Stimulated activated CD4-positive, alpha-beta T cell treated with anti-CD3 and anti-CD28 coated beads, Interleukin-12 subunit alpha, Interleukin-12 subunit beta, amount 100 ng/mL, for 4 hours (primary cell): ENCODE measurements at places on chromosomes 1 and 21.

DNA sequence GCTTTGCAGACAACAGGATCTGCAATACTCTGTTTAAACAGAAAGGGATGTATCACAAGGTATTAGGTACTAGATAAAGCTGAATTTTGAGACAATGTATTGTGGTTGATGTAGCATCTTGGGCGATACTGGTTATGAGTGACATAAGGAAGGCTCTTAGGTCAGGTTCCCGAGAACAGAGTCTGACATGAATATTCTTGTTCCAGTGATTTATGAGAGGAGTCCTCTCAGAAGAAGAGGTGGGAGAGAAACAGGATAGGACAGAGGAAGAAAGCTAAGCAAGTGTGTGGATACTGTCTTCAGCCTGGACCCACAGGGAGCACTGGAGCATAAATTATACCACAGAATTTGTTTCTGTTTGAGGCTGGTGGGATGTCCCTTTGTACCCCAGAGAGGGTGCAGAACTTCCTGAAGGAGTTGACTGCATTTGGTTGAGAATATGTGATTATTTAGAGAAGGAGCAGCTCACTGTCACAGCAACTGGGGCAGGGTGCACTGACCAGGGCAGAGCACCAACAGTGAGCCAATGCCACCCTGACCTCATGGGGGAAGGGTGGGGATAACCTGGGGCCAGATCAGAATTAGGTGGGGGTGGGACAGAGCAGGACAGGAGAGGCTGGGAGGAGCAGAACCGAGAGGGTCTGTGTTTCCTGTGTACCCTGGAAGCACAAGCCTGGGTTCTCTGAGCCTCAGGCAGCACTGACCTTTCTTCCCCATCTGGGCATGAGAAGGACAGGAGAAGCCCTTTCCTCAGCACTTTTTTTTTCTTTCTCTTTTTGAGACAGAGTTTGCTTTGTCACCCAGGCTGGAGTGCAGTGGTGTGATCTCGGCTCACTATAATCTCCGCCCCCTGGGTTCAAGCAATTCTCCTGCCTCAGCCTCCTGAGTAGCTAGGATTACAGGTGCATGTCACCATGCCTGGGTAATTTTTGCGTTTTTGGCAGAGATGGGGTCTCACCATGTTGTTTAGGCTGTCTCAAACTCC lies 36.3 kb upstream of the SLC6A9 start:
- DNase-seq: no peak

GRCh38 chr1:58412071-58412580 lies 134.4 kb downstream of the OMA1 start:
- no peak for DNase-seq

- peak; percentile 78 for DNase-seq
These were observed 14.2 kb downstream of the CAPN2 start for GRCh38 chr1:223726380-223727001.

- DNase-seq: no peak
These were observed 427.2 kb upstream of the VAMP3 start for GRCh38 chr1:7343882-7344281.

DNA sequence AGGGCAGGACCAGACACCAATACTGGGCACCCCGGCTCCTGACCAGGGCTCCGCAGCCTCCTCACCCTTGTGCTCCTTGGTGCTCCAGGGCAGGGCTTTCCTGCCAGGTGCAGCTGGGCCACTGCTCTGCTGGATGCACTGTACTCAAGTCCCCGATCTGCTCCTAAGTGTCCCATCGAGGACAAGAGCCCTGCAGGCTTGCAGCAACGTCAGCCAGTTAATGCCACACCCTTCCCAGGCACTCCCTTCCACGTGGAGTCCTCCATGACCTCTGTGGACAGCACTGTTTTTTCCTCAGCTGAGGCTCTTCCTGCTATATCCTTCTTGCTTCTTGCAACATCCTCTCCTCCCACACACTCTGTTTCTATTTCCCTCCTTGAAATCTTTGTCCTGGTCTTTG lies 94.0 kb upstream of the NGF start:
- no peak for DNase-seq

DNA sequence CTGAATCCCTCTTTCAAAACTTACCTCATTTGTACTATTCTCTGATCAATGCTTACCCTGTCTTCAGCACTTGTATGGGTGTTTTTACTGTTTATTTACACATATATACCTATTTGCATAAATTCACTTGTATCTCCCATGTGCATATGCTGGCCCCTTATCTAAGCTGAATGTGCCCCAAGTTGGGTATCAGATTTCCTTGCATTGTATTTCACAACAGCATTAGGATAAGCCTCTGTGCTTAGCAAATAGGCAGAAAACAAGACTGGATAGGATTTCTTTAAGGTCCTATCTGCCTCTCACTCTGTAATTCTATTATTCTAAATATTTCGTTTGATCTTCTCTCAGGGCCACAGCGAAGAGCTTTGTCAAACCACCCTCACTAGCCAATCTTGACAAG lies 45.9 kb upstream of the IPO9 start:
- DNase-seq: no peak

- no peak for DNase-seq
These were observed 253.8 kb downstream of the PCP4 start for GRCh38 chr21:40120940-40121575.

DNA sequence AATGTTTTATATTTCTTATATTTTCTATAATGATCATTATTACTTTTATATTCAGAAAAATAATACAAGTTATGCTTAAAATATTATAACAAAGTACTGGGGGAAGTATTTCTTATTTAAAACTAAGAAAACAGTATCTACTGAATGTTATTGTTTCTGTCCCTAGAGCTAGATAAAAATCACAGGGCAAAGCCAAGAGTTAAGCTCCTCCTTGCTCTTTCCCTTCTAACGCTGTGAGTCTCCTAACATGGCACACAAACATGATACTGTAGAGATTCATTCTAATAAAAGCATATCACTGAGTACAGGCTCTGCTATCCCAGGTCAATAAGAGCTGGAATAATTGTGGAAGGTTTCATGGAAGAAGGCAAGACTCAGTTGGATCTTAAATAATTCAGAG lies 53.4 kb downstream of the PTPN14 start:
- no peak for DNase-seq

GRCh38 chr1:2448098-2448445 lies 28.0 kb upstream of the PLCH2 start:
- DNase-seq: no peak

- no peak for DNase-seq
These were observed 94.8 kb downstream of the DSCAM start for GRCh38 chr21:40752125-40752524.

GRCh38 chr1:63645317-63645716 lies 52.1 kb downstream of the PGM1 start:
- no peak for DNase-seq

DNA sequence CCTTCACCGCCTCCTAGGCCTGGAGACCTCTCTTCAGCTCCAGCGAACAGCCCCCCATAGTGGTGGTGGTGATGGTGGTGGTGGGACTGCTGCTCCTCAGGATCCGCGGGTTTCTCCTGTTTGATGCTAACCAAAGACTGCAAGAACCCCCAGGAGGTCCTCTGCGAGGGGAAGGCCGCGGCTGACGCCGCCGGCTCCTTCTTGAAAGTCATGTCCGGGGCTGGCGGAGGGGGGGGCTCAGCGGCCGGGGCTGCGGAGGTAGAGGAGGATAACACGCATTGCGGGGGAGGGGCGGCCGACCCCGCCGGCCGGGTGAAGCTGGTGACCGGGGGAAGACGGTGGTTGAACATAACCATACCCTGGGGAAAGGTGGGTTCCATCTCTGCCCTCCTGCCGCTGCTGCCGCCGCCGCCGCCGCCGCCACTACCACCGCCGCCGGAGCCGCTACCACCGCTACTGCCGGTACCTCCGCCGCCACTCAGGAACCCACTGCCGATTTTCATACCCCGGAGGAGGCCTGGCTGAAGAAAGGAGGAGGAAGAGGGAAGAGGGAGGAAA lies 554 bp downstream of the ZNF281 start:
- DNase-seq: peak; percentile 46

GRCh38 chr1:154848983-154849382 lies 21.1 kb downstream of the KCNN3 start:
- DNase-seq: no peak

- DNase-seq: no peak
These were observed 21.3 kb upstream of the KCNAB2 start for GRCh38 chr1:6024376-6024775.

- DNase-seq: no peak
These were observed 8.5 kb upstream of the BSND start for GRCh38 chr1:54989968-54990810.

GRCh38 chr1:119748040-119748439 lies 20.7 kb downstream of the HMGCS2 start:
- DNase-seq: no peak

DNA sequence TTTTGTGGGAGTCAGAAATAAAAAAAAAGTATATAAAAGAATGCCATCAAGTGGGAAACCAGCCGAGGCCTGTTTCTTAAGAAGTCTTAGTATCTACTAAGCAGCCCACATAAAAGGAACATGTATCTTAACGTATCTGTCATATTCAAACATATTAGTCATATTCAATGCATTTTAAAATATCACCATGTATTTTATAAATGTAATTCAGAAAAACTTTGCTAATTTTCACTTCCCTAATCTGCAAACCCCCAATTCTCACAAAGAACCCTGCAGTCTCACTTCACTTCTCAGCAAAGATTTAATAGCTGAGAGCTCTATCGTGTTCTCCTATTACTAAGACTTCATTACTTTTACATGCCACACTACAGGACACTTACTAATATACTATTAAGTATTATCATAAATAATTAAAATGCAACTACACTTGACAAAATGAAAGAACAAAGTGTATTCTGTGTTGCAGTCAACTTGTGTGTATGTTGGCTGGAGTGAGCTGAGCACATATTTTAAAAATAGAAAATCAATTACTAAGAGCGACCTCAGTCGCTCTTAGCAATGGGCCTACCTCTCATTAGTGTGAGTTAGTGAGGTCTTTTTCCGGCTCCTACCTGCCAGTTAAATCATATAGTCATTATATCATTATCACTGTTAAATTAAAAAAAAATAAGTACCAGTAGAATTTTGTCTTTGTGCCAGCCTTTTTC lies 484.3 kb downstream of the LMO4 start:
- DNase-seq: no peak

GRCh38 chr1:180533266-180533987 lies 25.3 kb upstream of the OVAAL start:
- DNase-seq: peak; percentile 64

- no peak for DNase-seq
These were observed 63.7 kb upstream of the ANGPTL1 start for GRCh38 chr1:178934546-178934945.

GRCh38 chr1:224368409-224368808 lies 11.7 kb downstream of the CNIH4 start:
- DNase-seq: no peak

- DNase-seq: no peak
These were observed 272.6 kb upstream of the FMN2 start for GRCh38 chr1:239819096-239819495.

GRCh38 chr1:183301239-183301638 lies 115.2 kb downstream of the LAMC2 start:
- no peak for DNase-seq

DNA sequence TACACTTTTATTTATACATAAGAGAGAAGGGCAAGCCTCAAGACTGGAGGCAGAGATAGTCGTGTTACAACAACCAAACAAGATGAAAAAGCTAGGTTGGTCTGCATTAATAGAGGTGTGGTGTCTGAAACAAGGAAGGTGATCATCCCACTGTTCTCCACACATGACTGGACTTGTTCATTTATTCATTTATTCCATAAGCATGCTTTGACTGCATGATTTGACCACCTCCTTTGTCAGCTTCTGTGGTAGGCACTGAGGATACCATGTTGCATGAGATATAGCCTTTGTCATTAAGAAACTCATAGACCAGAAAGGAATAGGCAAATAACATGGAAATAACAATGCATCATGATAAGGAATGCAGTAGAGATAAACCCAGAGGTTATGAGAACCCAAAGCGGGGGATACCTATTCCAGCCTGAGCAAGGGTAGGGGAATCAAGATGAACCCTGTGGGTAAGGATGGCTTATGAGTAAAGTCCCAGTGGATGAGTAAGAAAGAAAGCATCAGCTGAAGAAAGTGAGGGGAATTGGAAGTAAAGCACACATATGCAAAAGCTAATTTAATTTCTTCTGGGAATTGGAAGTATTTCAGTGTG lies 173.7 kb upstream of the FGGY start:
- no peak for DNase-seq

DNA sequence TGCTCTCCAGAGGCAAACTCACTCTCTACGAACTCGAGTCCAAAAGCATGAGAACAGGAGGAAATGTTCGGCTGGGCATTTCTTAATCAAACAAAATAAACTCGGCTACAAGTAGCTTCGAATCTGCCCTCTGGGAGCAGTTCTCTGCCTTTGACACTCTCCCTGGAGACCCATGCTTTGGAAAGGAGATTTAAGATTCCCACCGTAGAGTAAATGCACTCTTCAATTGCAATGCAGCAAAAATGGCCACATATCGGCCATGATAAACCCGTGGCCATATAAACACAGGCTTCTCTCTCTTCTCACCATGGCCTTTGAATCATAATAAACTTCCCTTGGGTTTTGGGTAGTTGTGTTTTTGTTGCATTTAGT lies 215.4 kb downstream of the TOMM20 start:
- DNase-seq: no peak

- no peak for DNase-seq
These were observed 235.8 kb downstream of the COL11A1 start for GRCh38 chr1:102872526-102872925.

DNA sequence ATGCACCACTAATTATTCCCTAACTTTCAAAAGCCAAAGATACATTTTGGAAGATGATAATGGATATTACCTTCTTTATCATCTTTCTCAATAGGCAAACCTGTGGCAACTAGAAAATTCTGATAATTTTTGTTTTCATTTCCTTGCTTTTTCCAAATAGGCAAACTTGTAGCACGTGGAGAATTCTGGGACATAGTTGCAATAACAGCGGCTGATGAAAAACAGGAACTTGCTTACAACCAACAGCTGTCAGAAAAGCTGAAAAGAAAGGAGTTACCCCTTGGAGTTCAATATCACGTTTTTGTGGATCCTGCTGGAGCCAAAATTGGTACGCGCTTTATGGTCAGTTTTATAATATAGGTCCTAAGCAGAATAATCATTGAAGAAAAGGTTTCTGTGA lies 1.5 kb downstream of the FPGT start:
- no peak for DNase-seq

DNA sequence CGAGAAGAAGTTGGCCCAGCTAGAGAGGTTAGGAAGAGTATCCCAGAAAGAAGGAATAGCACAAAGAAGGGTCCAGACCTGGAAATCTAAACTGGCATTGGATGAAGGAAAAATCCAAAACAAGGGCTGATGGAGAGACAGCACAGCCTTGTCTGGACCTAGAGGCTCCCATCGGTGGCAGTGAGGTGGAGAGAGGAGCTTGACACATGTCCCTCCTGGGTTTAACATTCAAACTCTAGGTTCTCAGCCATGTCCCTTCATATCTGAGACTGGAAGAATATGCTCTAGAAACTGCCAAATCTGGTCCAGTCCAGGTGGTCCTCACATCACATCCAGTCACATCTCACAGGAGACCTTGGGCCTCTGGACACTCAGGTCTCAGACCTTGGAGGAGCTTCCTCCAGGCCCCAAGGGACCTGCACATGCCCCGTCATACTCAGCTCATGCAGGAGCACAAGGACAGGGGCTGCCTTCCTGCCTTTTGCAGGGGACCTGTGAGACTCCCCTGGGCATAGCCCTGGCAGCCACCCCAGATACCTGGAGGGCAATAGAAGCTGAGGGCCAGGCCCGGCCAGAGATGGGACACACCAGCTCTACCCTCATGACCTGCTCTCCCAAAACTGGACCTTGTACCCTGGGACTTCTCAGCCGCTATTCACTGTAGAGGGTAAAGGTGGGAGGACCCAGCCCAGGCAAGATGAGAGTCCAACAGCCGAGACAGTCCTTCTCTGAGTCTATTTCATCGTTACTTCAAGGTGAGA lies 7.5 kb downstream of the TMEM125 start:
- no peak for DNase-seq
